ENCODE measurements at places on chromosomes 5 and 9. TPM values are rescaled to one million over a fixed set of nuclear protein-coding genes. Genes with fewer than 3 reads are reported as not detected.

Gene GPR21
- 2.6 TPM for total RNA-seq

Gene ANKRD31
- total RNA-seq: 0.16 TPM

Gene TNFSF8
- total RNA-seq: 1.0 TPM

Gene EQTN
- 1.4 TPM for total RNA-seq

Gene KLF4
- total RNA-seq: 203 TPM

Gene SURF2
- total RNA-seq: 8.7 TPM

Gene FBXW5
- 142 TPM for total RNA-seq

Gene BRD3
- 56.0 TPM for total RNA-seq

Gene STX17
- total RNA-seq: 46.9 TPM

DNA sequence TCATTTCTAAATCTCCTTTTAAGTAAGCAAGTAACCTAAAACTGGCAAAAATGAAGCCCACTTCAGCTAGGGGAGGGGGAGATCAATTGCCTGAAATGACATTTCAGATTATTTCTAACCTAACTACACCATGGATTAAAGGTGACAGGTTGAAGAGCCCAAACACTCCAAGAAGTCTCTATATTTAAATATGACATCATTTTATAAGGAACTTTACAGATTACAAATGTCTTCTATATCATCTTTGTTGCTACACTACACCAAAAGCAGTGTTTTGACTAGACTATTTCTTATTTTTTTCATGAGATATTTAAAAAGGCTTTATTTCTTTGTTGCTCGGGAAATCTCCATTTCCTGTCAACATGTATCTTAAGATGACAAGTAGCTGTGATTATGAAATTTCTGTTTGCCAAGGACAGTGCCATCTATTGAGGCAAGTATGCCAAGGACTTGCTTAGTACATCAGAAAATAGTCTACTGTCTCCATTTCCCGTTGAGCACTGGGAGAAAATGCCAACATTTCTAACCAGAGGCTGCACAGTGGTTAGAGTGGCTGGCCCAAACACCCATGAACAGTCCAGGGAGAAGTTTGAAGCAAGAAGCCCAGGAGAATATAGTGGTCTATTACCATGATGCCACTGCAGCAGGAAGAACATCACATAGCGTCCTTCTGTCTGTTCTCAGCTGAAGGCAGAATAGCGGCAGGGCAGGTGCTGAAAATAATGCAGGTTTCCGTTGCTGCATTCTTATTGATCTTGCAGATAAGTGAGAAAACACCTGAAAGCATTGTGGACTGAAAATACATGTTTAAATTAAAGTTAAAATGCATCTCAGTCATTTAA is 93.4 kb upstream of the ITGA2 start:
- DNase-seq: no peak

- DNase-seq: no peak
These were observed 26.0 kb upstream of the DMRT2 start for GRCh38 chr9:1024112-1024511.

- no peak for DNase-seq
These were observed 20.9 kb downstream of the CDHR2 start for GRCh38 chr5:176570044-176570443.

GRCh38 chr9:37437621-37438020 is 15.1 kb downstream of the GRHPR start:
- no peak for DNase-seq

GRCh38 chr5:77181596-77182304 is 28.7 kb upstream of the PDE8B start:
- DNase-seq: no peak

DNA sequence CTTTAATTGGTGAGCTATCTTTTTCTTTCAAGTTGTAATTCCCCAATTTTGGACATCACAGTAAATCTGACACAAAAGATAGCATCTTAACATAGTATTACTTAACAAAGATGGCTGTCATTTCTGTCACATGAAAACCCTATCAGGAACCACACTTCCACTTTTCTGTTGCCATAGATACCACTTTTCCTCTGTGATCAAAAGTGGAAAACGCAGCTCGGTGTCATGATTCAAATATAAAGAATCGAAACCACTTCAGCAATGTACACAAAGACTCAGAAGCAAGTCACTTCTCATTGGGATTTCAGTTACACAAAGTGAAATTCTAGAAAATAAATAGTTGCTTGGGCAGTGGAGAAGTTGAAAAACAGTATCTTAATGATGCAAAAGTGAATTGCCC is 524.9 kb upstream of the ITGA1 start:
- DNase-seq: no peak

DNA sequence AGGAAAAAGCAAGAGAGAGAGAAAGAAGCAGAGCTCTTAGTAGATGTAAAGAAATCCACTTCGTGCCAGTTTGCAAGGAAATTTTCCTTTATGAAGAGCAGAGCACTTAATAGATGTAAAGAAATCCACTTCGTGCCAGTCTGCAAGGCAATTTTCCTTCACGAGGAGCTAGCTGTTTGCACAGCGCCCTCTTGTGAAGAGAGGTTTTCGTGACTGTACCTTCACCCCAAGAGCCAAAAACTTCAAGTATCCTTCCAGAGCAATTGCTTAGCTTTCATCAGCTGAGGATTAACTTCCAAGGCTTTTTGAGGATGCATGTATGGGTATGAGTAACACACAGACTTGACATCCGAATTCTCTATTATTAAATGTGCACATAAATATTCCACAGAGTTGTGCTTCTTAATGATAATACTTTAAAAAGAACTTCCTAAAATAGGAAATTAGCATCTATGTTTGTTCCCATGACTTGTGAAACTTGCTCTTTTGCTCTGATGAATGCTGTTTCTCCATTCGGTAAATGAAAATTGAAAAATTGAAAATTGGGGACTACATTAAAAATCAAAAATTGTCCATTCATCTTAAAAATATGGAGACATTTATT is 525.6 kb downstream of the PDE4D start:
- DNase-seq: peak; percentile 38

- no peak for DNase-seq
These were observed 132.2 kb downstream of the ARHGAP26 start for GRCh38 chr5:142902186-142902965.

- no peak for DNase-seq
These were observed 27.1 kb downstream of the UBE2QL1 start for GRCh38 chr5:6475626-6476312.

GRCh38 chr9:100196215-100196614 is 97.2 kb downstream of the INVS start:
- DNase-seq: no peak

DNA sequence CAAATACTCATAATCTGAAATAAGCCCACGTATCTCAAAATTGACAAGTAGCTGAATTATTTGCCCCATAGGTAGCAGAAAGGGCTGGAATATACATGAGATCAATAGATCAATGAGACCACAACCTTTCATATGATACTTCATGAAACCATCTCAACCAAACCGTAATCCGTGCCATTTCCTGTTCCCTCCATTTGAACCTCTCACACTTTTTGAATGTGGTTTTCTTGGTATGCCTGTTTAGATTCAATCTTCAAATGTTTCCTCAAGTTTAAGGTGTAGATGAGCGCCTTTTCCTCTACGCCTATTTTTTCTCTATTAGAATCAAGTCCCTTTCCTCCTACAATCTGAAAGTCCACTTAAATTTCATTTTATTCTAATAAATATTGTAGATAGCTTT is 805.5 kb downstream of the EFNA5 start:
- DNase-seq: no peak

DNA sequence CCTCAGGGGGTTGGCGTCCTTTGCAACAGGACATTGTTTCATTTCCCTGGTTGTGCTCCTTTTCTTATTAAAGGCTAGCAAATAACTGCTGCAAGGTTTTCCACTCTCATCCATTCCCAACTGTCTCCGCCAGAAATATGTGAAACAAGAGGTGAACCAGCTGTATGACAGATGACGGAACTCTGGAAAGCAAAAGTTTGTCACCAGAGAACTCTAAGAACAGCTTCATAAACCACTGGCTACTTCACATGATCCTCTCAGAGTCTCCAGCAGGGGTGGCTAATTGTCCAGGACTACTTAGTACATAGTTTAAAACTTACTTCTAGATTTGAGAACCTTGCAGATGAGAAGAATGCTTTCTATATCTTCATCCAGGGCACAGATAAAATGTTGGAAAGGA is 195.9 kb upstream of the RAD23B start:
- no peak for DNase-seq

- no peak for DNase-seq
These were observed 147.5 kb downstream of the CAVIN4 start for GRCh38 chr9:100725371-100725770.

- DNase-seq: no peak
These were observed 34.5 kb downstream of the UNC5A start for GRCh38 chr5:176844706-176845391.

All from mucosa of descending colon (tissue), 3 donors.